ENCODE measurements at places on chromosomes 7 and 10. TPM values are rescaled to one million over a fixed set of nuclear protein-coding genes. Genes with fewer than 3 reads are reported as not detected.

GRCh38 chr10:62076891-62077290, 175.4 kb downstream of the ARID5B start:
- DNase-seq = peak; percentile 24

DNA sequence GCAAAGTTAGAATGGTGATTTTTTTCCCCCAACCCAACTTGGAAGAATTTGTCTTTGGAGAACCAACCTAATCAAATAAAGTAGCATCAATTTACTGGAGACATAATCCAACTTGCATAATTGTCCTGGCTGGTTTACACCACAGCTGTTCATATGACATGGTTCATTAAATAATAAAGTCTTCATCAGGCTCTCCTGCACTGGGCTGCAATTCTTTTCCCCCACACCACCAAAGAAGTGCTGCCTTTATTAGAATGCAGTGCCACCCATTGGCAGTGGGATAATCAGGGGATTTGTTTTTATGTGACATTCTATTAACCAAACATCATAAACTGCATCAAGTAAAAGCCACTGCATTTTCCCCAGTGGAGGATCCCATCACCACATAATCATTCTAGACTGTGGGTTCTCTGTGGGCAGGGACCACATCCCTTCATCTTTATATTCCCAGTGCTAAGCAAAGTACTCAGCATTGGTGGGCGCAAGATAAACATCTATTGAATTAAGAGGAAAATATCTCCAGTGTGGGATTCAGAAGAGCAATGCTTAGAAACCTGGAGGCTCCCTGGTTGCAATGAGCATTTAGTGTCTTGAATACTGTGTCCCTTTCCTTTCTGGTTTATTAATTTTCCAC, 322.0 kb downstream of the KCNMA1 start:
- no peak for DNase-seq

GRCh38 chr7:153567426-153567825, 484.8 kb upstream of the DPP6 start:
- no peak for DNase-seq

DNA sequence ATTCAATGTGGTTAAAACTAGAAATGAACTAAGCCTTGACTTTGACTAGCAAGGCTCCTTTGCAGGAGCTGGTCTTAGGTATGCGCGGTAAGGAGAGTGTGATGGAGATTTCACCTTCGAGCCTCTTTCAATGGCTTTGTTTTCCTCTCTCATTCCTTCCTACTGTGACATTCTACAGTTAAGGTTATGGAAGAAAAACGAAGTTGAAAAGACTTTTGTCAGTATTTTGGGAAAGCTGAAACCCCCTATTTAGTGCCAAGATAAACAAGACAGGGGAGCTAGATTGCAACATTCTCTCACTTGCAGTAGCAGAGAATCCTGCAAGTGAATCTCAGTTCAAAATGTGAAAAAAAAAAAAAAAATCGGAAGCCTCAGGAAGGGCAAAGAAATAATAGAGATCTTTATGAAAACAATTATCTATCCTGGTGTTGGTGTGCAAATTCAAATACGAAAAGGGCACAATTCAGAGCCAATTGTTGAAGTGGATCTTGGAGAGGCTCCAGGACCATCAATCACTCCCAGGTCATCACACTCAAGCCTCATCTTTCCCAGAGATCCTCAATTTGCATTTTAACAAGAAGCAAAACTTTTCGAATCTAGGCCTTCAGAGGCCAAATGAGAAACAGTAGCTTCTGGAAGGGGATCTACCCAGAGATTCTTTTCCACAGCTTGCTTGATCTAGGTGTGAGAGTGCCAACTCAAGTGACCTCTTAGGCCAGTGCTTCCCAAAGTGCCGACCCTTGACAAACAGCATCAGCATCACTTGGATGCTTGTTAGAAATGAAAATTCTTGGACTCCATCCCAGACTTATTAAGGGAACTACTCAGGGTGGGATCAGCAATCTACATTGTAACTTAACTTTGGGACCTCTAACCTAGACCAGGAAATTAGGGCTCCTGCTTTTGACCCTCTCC, 163.8 kb downstream of the INHBA start:
- DNase-seq = peak; percentile 1

DNA sequence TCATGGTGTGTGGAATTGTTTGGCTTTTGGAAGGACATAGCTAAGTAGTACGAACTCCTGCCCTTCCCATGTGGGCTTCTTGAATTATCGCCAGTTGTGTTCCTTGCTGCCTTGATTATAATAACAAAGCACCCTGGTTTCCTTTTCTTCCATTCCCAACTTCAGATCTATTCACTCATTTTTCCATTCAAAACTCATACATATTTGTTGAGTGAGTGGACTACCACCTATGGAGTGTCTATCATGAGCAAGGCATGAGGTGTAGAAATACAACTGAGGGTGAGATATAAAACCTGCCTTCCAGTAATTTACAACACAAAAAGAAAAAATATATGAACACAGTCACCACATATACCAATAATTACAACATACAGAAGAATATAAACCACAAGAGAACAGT, 4.9 kb upstream of the COL17A1 start:
- no peak for DNase-seq

DNA sequence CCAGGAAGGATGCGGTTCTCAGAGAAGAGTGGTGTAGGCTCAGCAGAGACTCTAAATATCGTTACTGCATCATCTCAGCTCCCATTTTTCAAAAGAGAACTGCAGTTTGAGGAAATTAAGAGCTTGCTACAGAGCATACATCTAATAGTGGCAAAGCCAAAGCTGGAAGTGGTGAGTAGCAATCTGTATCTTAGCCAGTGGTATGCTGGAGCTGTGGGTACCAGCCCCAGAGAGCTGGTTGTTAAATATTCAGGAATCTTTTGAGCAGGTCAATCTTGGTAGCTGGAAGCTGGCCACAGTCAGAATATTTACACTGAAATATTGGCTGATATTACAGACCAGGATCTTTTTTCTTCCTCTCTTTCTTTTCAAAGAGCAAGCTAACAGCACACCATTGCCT, 88.4 kb upstream of the STEAP1B start:
- DNase-seq = no peak

DNA sequence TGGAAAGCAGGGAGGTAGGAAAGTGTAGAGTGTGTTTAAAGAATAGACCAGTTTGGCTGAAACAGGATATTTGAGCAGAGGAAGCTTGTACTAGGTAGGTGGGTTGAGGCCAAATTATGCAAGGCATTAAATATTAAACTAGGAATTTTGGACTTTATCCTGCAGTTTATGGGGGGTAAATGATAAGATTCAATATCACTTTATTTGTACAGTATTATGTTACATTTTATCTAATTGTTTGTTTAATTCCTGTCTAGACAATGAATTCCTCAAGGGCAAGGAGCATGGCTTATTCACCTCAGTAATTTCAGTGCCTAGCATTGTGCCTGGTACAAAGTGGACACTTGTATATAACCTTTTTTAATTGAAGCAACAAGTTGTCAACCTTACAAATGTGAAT, 125.9 kb downstream of the CFTR start:
- no peak for DNase-seq

- DNase-seq = no peak
These were observed 48.3 kb downstream of the PNLIPRP2 start for GRCh38 chr10:116669080-116669479.

Gene ZSCAN21
- total RNA-seq = 6.2 TPM
